ENCODE measurements at places on chromosomes 7 and 10.

- peak; percentile 64 for DNase-seq
These were observed 45.6 kb upstream of the FGL2 start for GRCh38 chr7:77245015-77245755.

GRCh38 chr10:24821986-24822385 is 98.3 kb upstream of the ARHGAP21 start:
- DNase-seq, result peak; percentile 21

DNA sequence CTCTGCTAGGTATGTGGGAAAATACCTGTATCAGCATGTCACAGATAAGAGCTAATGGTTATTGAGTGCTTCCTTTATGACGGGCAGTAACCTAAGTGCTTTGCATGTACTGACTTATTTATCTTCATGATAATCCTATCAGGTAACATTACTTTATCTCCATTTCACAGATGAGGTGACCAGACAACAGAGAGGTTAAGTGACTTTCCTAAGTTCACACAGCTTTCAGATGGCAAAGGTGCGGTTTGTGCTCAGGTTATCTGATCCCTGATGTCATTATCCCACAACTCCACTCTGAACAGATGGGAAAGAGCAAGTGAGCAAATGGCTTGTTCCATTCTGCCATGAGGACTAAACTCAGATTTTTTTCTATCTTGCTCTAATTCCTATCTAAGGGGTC is 217.0 kb upstream of the PODXL start:
- no peak for DNase-seq

GRCh38 chr10:1324903-1325302 is 268.7 kb downstream of the WDR37 start:
- DNase-seq, result no peak

DNA sequence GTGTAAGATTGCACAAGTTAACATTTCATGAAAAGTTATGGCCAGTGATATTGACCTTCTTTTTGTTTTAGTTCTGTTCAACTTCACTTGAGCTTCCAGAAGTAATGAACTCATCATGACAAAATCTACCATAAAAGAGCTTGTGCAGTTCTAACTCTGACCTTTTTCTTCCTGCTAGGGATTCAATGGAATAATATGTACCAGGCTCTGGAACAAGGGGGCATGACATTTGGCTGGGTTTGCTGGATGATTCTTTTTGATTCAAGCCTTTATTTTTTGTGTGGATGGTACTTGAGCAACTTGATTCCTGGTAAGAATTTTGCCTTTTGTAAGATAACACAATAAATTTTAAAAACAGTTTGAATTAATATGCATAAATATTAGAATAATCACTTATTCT is 205.0 kb downstream of the ABCA13 start:
- no peak for DNase-seq

DNA sequence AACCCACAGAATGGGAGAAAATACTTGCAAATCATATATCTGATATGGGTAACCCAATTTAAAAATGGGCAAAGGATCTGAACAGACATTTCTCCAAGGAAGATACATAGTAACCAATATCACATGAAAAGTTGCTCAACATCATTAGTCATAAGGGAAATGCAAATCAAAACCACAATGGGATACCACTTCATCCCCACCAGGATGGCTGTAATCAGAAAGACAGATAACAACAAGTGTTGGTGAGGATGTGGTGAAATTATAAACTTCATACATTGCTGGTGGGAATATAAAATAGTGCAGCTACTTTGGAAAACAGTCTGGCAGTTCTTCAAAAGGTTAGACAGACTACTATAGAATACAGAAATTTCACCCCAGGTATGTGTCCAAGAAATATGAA is 19.3 kb downstream of the AOC1 start:
- DNase-seq, result peak; percentile 25

DNA sequence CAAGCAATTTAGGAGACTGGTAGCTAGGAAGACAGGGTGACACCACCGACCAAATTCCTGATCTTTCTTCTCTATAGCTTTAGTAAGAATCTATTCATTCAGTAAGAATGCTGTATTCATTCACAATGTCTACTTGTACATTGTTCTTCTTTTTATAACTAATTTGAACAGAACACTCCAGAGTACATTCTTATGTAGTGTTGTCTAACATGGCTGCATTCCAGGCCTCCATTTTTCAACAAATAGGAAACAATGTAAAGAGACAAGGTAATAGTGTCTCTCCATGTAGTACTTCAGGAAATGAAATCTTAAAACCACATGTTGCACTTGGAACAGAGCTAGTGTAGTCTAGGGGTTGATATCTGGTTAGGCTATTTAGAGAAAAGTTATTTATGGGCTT is 1.8 kb downstream of the VCL start:
- DNase-seq, result no peak

DNA sequence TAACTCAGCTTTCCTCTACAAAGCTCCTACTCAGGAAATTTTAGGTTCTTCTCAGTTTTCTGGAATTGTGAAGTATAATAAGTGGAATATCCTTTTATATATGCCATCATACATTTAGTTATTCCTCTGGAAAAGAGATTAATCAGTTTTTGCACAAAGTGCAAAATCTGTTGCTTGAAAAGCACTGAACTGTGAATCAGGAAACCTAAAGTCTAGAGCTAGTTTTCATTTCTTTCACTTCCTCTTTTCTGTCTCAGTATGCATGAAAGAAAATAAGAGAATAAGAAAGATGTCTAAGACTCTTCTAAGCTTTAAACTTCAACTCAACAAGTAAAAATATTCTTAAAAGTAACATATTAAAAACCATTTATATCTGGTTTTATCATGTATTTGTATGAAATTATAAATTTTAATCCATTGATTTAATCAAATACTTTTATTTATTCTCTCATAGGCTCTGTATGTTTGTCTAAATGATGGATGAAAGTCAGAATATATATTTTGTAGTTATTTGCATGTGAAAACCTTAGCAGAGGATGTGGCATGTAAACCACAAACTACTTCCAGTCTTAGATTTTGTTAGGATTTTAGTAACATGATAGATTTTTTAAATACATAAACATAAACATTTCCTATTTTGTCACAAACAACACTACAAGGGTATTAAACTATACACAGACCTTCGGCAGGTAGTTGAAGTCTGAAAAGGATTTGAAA is 1073.0 kb downstream of the XPNPEP1 start:
- no peak for DNase-seq

DNA sequence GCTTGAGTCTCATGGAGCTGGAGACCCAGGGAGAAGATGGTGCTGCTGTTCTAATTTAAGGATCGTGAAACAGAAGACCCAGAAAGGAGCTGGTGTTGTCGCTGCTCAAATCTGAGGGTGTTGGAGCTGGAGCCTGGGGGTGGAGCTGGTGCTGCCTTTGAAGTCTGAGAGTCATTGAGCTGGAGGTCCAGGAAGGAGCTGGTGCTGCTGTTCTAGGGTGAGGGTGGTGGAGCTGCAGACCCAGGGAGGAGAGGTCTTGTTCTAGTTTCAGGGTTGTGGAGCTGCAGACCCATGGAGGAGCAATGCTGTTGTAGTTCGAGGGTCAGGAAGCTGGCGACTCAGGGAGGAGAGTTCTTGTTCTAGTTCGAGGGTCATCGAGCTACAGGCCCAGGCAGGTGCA is 84.1 kb upstream of the ZNF479 start:
- no peak for DNase-seq

DNA sequence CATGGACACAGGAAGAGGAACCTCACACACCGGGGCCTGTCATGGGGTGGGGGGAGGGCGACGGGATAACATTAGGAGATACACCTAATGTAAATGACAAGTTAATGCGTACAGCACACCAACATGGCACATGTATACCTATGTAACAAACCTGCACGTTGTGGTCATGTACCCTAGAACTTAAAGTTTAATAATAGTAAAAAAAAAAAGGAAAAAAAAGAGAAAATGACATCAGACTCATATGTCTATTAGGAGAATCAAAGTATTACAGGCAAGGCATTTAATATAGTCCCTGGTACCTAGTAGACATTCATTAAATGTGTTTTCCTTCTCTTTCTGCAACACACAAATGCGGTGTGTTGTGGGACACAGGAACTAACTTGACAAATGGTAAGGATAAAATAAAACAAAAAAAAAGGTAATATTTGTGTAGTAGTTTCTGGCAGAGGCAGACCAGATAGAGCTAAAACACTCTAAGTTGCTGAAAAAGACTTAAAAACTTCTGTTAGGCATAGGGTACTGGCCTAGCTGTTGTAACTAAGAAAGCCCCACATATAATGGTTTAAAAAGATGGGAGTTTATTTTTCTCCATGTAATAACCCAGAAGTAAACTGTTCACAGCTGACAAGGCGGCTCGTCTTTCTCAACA is 68.8 kb downstream of the NAMPT start:
- DNase-seq, result no peak

DNA sequence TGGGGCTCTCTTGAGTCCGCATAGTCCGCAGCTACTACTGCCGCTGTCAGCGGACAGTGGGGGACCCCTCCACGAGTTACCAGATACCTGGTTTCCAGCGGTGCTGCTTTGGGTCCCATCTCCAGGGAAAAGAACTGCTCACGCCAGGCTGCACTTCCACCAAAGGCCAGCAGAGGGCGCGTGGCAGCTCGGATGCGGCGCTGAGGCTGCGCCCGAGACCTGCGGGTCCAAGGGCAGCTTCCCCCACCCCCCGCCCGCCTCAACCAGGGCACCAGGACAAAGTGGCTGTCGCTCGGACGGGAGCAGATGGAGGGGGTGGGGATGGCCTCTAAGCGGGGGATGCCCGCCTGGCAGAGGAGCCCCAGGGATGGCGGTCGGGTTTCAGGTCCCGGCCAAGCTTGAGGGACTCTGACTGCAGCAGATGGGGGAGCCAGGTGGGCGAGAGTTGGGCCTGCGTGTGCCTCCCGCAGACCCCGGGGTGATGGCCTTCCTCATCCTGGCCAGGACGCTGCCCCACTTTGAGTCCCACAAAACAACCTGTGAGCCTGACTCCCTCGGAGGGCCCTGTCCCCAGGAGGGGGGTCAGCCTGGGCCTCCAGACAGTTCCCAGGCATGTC is 23.8 kb upstream of the ZNF735 start:
- peak; percentile 15 for DNase-seq

DNA sequence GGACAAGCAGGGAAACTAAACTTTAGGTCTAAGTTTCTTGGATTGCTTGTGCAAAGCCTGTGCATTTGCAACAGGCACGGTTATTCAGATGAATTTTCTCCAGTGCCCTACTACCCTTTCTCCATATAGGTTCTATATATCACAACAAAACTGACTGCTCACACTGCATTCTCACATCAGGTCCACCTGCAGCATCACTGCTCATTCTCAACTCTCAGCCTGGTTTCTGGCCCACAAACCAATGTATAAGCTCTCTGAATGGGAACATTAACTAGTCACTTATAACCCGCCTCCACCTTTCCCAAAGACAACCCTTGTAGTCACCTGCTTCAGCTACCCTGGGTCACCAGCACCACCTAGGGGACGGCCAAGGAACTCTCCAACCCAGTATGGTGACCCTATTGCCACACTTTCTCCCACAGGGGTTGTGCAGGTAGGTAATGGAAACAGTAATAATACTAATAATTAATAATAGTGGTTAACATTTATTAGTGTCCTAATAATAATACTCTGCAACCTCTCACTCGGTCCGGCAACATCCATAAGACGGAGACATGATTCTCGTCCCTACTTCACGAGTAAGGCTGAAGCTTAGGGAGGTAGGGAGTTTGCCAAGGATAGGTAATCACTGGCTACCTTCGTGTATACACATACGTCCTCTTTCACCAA is 97.3 kb downstream of the CLEC2L start:
- DNase-seq, result peak; percentile 33

DNA sequence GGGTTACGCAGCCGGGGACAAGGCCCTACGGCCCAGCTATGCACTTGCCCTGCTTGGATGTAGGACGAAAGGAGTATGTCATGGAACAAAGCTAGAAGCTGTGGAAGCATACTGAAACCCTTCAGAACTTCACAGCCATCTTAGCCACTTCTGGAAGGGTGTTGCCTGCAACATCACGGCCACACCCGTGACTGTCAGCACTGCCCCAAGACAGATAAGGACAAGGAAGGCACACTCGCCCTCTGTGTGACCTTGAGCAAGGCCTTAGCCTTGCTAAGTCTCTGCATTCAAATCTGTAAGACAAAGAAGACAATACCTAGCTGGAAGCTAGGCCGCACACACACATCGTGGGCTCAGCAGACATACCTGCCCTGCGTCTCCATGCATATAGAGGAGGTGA is 352.5 kb upstream of the MGMT start:
- no peak for DNase-seq

GRCh38 chr7:36161996-36162395 is 8.9 kb downstream of the EEPD1 start:
- DNase-seq, result no peak

DNA sequence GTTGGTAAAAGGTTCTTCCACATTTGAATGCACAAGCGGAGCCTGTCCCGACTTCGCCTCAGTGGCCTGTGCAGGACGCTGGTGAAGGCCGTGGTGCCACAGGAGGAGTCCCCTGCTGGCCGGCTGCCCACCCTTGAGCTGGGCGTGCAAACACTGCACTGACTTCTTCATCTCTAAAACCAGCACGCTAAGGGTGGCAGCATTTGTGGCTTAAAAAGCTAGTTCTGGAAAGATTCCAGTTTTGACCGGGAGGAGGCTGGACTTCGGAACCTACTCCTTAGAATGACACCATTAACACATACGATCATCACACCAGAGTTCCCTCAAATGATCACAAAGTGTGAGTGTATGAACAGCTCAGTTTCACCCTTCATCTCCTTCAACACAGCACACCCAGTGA is 102.4 kb downstream of the SMURF1 start:
- DNase-seq, result no peak

DNA sequence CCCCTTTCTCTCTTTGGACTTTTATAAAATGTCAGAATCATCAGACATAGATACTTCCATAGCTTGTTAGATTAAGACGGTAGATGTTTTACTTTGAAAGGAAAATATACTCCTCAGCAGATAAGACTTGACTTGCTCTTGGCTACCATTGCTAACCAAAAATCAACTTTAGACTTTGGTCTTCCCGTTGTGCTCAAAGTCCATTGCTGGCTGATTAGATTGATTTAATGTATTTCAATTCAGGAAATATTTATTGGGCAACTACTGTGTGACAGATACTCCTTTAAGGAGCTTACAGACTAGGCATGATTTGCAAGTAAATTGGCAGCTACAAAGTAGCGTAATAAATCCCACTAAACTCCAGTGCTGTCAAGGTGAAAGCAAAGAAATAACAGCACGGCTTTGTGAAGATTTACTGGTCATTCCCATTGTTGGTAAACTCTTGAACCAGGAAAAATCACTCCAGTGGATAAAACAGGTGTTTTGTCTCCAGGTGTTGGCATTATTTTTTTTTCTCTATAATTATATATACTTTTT is 95.7 kb upstream of the ARMC3 start:
- DNase-seq, result no peak

DNA sequence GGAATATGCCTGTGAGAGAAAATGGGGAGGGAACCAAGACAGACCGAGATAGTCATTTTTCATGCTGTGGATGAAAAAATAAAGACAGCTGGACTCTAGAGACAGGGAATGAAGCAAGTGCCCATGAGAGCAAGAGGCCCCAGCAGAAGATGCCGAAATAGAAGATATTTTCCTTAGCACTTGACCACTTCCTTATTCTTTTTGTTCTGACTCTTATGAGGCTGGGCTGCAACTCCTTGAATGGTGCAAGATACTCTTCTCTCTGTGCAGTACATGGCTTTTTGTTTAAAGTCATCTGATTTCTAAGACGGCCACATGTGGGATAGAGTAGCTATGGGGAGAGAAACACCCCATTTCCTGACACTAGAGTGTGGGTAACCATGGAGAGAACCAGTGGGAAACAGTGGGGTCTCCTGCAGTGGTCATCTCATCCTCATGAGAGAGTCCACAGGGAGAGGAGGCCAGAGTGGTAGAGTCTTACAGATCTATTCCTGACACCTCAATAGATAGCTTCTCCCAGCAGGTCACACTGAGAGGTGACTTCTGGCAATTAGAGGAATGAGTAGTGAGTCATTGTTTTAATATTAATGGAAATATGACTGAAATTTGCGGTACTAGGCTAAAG is 18.0 kb upstream of the VCL start:
- peak; percentile 72 for DNase-seq

All from suppressor macrophage treated with lipopolysaccharide for 1 hour (primary cell).